Activated T-helper 17 cell treated with anti-CD3 and anti-CD28 coated beads, Interleukin-2, amount 50 U/mL, for 72 hours (primary cell): ENCODE measurements at places on chromosomes 16 and 17.

DNA sequence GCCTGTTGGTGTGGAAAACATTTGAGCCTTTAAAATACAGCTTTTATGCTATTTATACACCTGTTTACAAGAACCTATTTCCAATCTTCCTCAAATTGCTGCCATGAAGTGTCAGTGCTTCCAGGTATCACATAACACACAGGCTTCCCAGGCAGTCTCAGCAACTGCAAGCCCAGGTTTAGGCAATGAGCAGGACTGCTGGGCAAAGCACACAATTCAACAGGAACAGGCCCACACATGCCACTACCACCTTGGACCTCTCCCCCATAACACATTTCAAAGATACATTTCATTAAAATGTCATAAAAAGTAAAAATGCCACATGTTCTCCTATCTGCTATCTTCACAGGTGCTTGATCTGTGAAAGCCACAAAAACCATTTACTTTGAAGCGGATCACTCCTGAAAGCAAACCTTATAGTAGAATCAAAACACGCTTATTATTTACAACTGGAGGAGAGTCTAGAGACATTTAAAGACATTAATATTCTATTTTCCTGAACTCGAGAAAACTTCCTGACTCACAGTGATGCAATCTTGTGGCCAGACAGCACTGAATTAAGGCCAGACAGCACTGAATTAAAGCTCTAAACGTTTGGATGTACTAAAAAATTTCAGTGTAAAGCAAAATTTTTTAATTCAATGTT is 31.5 kb downstream of the ANKFY1 start:
- no peak for ATAC-seq

- ATAC-seq: no peak
Observed at GRCh38 chr17:7959503-7960253, 27.7 kb downstream of the CNTROB start.

DNA sequence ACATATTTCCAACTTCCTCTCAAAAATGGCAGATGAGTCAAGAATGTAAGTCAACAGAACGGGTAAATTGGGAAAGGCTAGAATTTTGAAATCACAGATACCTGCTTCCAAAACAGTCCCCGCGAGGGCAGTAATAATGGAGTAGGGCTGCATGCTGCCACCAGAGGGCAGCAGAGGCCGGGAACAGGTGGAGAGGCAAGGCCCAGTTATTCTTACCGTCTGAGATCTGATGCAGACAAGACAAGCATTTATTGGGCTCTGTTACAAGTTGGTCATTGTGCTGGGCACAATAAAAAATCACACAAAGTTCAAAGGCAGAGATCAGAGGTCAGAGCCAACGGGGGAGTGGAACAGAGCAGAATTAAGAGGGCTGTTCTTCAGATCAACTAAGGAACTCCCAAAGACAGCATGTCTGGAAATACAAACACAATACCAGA is 8.8 kb upstream of the MLKL start:
- ATAC-seq: peak; percentile 98

GRCh38 chr17:521561-522325 is 169.1 kb upstream of the RPH3AL start:
- no peak for ATAC-seq

- ATAC-seq: no peak
Observed at GRCh38 chr16:78443542-78444364, 344.3 kb downstream of the WWOX start.

DNA sequence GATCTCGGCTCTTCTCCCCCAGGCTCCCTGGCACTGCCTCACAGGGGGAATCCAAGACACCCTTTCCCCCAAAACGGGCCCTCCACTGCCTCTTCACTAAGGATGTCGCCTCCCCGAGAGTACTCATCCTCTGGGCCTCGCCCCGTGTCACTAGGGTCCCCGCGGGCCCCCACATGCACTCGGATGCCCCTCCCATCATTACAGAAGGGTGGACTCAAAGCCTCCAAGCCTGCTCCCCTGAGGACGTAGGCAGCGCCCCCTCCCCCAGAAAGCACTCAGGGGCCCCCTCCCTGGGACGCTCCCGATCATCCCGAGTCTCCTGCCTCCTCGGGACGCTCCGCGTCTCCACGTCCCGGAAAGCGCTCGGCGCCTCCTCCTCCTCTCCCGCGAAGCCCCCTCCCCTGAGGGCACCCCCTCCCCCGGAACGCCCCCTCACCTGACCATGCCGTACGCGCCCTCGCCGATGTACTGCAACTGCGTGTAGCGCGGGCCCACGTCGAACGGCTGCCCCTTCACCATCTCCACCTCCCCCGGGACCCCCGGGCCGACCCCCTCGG is 338 bp downstream of the MAPK3 start:
- ATAC-seq: peak; percentile 33

DNA sequence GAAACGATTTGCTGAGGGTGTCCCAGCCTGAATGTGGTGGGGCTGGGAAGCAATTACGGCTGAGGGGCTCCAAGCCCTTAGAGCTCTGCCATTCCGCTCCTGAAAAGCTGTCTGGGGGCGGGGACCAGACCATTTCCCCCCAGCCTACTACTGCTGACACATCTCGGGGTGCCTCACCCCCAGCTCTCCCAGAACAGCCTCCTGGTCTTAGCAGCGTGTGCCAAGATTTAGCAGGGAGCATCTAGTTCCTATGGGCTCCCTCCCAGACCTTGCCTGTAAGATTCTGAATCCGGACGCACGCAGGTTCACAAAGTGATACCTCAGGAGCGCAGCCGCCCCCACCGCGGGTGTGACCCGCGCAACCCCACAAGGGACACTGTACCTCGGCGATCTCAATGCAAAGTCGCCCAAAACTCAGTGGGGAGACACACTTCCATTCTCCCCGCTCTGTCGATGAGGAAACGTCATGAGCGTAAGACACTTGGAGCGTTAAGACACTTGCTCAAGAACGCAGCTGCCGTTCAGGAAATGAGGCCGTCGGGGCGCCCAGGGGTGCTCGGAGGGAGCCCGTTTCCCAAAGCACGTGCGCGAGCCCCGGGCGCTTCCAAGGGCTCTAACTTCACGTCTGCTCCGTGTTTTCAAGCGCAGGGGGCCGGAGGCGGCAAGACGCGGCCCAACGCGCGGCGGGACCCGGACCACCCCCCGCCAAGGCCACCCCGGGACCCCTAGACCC is 629 bp downstream of the GEMIN4 start:
- peak; percentile 48 for ATAC-seq

DNA sequence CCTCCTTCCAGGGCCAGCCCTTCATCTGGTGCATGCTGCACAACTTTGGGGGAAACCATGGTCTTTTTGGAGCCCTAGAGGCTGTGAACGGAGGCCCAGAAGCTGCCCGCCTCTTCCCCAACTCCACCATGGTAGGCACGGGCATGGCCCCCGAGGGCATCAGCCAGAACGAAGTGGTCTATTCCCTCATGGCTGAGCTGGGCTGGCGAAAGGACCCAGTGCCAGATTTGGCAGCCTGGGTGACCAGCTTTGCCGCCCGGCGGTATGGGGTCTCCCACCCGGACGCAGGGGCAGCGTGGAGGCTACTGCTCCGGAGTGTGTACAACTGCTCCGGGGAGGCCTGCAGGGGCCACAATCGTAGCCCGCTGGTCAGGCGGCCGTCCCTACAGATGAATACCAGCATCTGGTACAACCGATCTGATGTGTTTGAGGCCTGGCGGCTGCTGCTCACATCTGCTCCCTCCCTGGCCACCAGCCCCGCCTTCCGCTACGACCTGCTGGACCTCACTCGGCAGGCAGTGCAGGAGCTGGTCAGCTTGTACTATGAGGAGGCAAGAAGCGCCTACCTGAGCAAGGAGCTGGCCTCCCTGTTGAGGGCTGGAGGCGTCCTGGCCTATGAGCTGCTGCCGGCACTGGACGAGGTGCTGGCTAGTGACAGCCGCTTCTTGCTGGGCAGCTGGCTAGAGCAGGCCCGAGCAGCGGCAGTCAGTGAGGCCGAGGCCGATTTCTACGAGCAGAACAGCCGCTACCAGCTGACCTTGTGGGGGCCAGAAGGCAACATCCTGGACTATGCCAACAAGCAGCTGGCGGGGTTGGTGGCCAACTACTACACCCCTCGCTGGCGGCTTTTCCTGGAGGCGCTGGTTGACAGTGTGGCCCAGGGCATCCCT is 7.4 kb downstream of the NAGLU start:
- ATAC-seq: no peak
